ENCODE measurements at places on chromosomes 7 and 10.

GRCh38 chr10:91593834-91594233, 39.0 kb downstream of the PPP1R3C start:
- H3K27ac ChIP-seq: no peak overlapping the region
- no peak for DNase-seq

DNA sequence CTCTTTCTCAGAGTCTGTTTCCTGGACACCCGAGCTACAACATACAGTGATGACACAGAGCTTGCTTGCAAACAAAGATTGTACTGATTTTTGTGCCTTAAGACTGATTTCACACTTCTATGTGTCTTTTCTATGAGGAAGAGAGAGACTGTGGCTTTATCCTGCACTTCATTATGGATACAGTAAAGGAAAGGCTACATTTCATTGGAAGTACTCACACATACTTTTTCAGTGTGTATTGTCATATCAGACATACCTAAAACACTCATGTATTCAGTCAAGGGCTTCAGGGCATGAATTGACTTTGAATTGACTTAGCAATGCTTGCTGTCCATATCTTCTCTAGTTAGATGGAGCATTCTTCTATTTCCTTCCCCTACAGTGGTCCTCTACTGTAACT, 135.5 kb upstream of the IMMP2L start:
- DNase-seq: no peak
- H3K4me3 ChIP-seq: no peak overlapping the region
- H3K27ac ChIP-seq: no peak overlapping the region
- H3K36me3 ChIP-seq: no peaks in the 10 kb centered on the region

DNA sequence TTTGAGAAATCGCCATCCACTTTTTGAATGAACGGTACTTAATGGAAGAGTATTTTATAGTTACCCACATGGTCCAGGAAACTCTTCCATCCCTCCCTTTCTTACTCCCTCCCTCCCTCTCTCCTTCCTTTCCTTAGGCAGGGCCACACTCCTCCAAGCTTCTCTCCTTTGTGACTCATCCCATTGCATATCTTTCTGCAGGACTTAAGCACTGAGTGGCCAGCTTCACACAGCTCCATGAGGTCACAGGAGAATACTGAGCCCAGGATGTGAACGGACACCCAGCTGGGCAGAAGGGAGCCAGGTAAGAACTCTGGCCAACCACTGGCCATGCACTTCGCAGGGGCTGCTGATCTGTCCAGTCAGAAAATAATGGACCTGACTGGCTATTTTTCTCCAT, 189.7 kb upstream of the ADCY1 start:
- no peak overlapping the region for H3K27ac ChIP-seq
- DNase-seq: no peak
- no peaks in the 10 kb centered on the region for H3K4me1 ChIP-seq
- no peaks in the 10 kb centered on the region for H3K36me3 ChIP-seq
- H3K27me3 ChIP-seq: no peaks in the 10 kb centered on the region

DNA sequence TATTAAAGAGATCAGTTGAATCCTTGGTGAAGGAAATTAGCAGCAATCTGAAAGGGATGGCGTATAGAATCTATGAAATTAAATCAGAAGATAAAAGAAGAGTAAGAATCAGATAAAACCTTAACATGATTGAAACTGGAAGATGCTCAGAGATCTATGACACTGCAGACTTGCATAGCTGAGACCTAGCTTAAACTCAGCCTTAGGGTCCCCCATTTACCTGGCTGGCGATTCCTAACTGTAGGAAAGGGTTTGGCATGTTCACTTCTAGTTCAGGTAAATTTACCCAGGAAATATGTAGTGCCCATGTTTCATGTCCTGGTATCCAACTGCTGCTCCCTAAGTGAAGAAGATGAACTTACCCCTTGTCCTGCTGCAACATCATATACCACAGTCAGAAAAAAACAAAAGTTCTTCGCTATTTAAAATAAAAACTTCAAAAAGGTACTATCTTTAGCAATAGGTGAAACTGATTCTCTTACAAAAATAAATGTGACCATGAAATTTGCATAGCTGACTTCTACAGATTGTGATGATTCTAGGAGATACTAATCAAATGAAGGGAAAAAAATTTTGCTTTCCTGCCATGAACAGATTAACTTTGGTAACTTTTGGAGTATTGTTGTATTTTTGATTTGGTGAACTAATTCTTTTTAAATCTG, 47.8 kb upstream of the TMEM243 start:
- no peaks in the 10 kb centered on the region for H3K36me3 ChIP-seq
- no peak for DNase-seq
- H3K27ac ChIP-seq: no peak overlapping the region
- H3K4me1 ChIP-seq: no peaks in the 10 kb centered on the region

DNA sequence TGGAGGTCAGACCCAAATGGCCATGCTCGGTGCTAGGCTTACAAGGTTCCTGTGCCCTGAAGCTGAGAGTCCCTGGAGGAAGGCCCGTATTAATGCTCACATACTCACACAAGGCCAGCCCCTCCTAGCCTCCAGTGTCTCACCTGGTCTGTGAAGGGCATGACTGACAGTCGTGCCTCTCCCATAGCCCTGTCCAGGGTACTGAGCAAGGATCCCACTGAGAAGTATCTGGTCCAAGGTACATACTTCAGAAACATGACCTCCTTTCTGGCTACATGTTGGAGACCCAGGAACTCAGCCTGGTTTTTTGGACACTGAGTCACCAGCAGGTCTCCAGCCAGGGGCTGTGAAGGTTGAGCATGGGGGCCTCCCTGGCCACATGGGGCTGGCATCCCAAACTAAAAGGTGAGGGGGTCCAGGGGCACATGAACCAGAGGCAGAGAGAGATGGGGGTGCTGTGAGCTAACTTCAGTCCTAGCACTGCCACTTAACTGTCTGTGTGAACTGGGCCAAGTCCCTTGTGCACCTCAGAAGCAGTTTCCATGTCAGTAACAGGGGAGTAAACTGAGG, 17.6 kb upstream of the RASGEF1A start:
- no peaks in the 10 kb centered on the region for H3K36me3 ChIP-seq
- H3K27me3 ChIP-seq: no peaks in the 10 kb centered on the region

DNA sequence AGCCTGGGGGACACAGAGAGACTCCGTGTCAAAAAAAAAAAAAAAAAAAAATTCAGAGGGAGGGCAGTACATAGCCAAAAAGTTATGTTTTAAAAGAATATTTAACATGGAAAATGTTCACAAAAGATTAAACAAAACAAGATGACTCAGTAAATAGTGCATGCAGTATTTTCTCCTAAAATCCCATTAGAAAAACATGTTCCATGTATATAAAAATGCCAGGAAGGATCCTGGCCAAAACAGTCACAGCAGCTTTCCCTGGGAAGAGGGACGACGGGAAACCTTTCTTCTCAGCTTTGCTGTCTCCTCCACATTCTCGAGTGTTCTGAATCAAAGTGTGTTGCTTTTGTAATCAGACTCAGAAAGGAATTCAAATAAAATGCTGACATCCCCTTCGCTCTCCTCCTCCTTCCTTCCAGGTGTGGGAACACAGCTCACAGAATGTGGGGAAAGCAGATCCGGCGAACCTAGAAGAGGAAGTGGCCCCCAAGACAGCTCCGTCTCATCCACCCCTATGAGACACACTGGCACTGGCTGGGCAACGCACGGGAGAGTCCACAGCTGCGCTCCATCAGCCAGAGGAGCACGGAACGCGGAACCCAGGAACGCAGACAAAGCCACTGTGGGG, 139.4 kb downstream of the MAD1L1 start:
- no peak overlapping the region for H3K27ac ChIP-seq
- H3K4me3 ChIP-seq: no peak overlapping the region
- H3K4me1 ChIP-seq: no peaks in the 10 kb centered on the region
- H3K27me3 ChIP-seq: no peaks in the 10 kb centered on the region
- H3K36me3 ChIP-seq: no peaks in the 10 kb centered on the region

DNA sequence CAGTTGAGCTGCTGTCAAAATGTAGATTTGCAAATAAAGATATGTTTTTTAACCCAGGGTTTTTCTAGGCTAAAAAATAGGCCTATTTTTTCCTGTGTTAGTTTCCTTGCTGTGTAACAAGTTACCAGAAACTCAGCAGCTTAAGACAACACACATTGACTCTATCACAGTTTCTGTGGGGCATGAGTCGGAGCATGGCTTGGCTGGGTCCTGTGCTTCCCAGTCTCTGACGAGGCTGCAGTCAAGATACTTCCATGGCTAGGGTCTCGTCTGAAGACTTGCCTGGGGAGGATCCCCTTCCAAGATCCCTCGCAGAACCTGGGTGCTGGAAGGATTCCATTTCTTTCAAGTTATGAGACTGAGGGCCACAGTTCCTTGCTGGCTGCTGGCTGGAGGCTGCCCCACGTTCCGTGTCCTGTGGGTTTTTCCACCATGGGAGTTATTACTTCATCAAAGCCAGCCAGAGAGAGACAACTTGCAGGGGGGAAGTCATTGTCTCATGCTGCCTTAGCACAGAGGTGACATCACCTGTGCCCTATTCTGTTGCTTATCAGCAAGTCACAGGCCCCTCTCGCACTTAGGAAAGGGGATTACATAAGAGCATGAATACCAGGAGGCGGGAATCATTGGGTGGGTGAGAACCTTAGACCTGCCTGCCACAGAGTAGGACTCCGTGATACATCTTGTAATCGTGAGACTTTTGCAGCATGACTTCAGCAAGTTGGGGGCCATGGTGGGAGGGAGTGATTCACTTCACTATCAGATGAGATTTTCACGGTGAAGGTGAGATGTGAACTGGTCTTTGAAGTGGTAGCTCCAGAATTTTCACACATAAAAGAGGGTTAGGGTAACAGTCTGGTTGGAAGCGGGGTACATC, 77.9 kb downstream of the CCNY start:
- no peak overlapping the region for H3K27ac ChIP-seq
- no peak for DNase-seq
- no peak overlapping the region for H3K4me3 ChIP-seq
- H3K27me3 ChIP-seq: no peaks in the 10 kb centered on the region

GRCh38 chr7:75658369-75658768, 80.4 kb downstream of the HIP1 start:
- no peaks in the 10 kb centered on the region for H3K36me3 ChIP-seq
- no peaks in the 10 kb centered on the region for H3K4me1 ChIP-seq
- H3K27me3 ChIP-seq: no peaks in the 10 kb centered on the region
- H3K4me3 ChIP-seq: no peak overlapping the region

All from Peyer's patch (tissue), 4 donors.